ENCODE measurements at places on chromosomes 16 and 17. TPM values are rescaled to one million over a fixed set of nuclear protein-coding genes. Genes with fewer than 3 reads are reported as not detected.

DNA sequence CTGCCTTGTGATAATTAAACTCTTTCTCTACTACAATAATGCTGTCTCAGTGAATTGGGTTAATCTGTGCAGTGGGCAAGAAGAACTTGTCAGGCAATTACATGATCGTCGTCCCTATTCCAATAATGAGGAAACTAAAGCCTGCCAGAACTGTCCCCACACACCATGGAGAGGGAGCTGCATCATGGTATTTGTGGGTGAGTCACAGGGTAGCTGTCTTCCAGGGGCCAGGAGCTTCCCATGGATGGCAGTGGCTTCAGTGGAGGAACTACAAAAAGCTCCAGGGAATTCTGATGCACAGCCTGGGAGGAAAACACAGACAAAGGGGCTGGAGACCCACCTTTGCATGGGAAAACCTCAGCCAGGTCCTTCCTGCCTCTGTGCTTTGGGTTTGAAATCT, 83.3 kb upstream of the C16orf82 start:
- no peak for DNase-seq

GRCh38 chr17:82246365-82247181, 17.7 kb downstream of the SLC16A3 start:
- no peak for DNase-seq

DNA sequence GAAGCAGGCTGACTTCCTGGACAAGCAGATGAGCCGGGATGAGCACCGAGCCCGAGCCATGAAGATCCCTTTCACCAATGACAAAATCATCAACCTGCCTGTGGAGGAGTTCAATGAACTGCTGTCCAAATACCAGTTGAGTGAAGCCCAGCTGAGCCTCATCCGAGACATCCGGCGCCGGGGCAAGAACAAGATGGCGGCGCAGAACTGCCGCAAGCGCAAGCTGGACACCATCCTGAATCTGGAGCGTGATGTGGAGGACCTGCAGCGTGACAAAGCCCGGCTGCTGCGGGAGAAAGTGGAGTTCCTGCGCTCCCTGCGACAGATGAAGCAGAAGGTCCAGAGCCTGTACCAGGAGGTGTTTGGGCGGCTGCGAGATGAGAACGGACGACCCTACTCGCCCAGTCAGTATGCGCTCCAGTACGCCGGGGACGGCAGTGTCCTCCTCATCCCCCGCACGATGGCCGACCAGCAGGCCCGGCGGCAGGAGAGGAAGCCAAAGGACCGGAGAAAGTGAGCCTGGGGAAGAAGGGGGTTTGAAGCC, 11.0 kb downstream of the NFE2L1 start:
- no peak for DNase-seq

DNA sequence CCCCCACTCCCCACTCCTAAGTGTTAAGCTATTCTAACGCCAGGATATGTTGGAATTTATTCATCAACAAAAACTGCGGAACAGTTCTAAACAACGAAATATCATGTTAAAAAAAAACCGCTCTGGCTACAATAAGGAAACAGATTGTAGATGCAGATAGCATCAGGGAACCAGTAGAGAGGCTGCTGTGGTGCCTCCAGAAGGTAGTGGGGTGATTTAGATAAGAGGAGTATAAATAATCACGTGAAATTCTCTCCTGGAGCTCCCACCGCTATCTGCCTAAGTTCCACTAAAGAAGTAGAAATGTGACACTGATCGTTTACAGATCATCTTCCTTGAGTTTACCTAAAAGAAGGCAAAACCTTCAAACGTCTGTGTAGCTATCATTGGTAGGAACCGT, 8.0 kb downstream of the AHSP start:
- DNase-seq, result no peak

CCT6B gene
- 1.5 TPM for total RNA-seq

- no peak for DNase-seq
Observed at GRCh38 chr17:49093131-49093530, 39.4 kb upstream of the B4GALNT2 start.

DNA sequence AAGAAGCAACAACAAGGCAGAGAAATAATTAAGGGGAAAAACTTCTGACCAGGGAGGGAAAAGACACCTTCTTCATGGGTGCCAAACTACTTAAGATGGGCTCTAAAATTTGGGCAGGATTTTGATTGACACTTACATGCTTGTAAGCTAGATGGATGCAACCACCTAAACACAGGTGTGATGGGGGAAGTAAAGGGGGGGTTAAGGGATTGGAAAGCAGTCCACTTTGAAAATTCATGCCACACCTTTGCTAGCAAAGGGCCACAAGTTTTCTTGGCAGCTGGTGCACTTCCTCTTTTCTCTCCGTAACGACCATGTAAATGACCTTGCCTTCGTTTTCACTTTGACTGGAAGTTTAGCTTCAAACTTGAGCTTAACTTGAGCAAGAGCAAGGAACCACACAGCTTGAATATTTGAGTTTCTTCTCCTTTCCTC, 14.3 kb upstream of the PRKAR1A start:
- DNase-seq, result no peak

DNA sequence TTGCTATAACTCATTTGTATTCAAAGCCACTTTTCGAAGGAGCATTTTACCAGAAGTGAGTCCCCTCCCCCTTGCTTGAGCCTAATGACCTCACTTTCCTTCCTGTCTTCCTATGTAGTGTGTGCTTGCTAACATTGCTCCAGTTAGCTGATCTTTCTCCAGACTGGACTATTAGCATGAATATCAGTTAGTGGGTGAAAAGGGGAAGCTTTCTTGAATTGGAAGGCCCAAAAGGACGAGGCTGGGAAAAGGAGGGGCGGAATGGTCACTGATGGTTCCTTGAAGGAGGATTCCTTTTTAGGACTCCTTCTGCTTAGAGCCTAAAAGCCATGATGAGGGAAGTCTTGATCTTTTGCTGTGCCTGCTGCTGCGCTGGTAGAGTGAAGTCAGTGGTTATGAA, 11.9 kb downstream of the MAP3K3 start:
- no peak for DNase-seq

- peak; percentile 71 for DNase-seq
Observed at GRCh38 chr17:4833941-4834680, 971 bp downstream of the MINK1 start.

- no peak for DNase-seq
Observed at GRCh38 chr17:68849673-68850610, 105.2 kb downstream of the ABCA8 start.

- no peak for DNase-seq
Observed at GRCh38 chr16:27547134-27547533, 2.6 kb downstream of the GTF3C1 start.

DNA sequence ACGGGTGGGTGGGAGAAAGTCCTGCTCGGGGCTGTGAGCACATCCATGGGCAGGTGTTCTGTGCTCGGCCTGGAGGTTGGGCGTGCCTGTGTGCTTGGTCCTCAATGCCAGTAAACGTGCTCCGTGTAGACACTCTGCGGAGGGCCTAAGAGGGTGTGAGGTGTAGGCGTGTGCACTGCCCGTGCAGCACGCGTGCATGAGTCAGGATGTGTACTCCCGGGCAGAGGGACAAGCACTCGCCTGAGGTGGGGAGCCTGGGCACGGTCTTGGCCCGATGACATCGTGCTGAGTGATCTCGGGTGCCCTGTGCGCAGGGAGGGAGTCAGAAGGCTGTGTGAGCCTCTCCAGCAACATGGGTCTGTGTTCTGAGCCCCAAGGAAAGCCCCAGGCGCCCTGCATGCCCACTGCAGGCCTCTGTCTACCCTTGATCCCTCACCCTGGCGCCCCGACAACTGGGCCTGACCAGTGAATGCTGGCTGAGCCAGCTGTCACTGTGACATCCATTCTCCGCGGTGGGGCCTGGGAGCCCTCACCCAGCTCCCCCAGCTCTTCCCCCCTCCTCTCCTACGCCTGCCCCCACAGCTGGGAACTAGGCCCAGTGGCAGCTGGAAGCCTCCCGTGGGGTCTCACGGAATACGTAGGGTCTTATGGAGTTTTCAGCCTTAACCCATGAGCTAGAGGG, 23.5 kb upstream of the NXPH3 start:
- DNase-seq, result peak; percentile 50

DNA sequence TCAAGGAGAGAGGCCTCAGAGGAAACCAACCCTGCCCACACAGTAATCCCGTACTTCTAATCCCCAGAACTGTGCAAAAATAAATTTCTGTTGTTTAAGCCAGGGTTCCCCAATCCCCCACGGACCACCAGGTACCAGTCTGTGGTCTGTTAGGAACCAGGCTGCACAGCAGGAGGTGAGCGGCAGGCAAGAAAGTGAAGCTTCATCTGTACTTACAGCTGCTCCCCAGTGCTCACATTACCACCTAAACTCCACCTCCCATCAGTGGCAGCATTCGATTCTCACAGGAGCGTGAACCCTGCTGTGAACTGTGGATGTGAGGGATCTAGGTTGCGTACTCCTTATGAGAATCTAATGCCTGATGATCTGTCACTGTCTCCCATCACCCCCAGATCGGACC, 101.1 kb upstream of the CDC42EP4 start:
- DNase-seq, result no peak

SGCA gene
- total RNA-seq, result 0.51 TPM

GRCh38 chr16:68900009-68900408, 56.7 kb downstream of the TANGO6 start:
- no peak for DNase-seq
